ENCODE measurements at places on chromosomes 1 and 21.

DNA sequence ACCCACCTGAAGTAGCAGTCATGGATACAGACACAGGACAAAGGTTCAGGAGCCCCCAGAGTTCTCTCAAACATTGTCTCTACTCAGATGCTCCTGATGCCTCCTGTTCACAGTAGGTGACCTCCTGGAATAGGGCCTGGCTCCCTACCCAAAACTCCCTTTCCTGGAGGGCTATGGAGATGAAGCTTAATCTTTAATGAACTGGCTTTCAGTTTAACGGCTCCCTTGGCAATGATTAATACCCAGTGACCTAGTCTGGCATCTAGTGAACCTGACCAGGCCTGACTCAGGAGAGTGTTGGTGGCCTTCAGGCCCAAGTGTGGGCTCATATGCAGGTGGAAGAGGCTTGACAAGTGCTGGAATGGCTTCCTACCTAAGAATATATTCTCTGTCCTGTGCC is 65.2 kb upstream of the TRABD2B start:
- DNase-seq = no peak

DNA sequence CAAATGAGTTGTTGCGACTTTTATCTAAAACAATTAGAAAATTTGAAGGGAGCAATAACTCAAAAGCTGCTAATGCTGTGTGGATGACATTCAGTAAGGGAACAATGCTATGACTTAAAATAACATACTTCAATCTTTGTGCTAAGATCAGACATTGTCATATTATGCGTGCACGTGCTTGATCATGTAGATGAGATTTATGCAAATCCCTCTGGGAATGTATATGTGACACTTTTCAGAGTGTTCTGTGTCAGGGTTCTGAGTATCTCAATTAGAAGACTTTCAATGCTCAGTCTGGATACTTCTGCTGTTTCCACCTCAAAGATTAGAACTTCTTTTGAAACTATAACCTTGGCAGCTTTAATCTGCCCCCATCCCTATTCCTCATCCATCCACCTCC is 18.6 kb upstream of the POU2F1 start:
- DNase-seq = no peak

GRCh38 chr1:12447849-12448312 is 170.1 kb downstream of the DHRS3 start:
- DNase-seq = no peak

- DNase-seq = no peak
Measured at GRCh38 chr1:158185770-158186169, 5.1 kb downstream of the CD1D start.

DNA sequence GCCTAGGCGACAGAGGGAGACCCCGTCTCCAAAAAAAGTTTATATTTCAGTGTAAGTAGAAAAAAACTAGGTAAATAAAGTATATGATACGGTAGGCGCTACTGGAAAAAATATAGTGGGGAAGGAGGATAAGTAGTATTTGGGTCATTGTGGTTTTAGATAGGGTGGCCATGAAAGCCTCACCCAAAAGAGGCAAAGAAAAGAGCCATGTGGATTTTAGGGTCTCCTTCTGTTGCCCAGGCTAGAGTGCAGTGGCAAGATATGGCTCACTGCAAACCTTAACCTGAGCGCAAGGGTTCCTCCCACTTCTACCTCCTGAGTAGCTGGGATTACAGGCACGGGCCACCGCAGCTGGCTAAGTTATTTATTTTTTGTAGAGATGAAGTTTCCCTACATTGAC is 17.1 kb downstream of the LEPR start:
- DNase-seq = no peak

- no peak for DNase-seq
Measured at GRCh38 chr1:221397606-221398005, 344.3 kb downstream of the DUSP10 start.

DNA sequence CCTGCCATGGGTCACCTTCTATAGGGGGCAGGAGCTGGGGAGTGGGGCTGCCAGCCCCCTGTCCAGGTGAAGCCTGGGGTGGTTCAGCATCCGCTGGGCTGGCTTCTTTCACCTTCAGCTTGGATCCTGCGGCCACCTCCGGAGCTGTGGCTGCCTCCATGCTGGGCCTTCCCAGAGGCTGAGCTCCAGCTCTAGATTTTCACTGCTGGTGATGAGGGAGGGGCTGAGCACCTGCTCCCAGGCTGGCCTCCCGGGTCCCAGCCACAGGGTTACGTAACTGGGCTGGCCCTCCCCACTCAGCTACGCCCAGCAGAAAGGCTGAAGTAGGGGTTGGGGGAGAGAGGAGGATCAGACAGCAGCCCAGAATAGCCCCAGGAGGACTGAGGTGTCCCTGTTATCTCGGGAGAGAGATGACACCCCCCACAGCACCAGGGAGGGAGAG is at the start of gene MYBPHL:
Gene MYBPHL, minus strand, starts transcription at position 180 of the 442 bp plus-strand sequence. Its CDS starts 20 bp downstream, at position 160.
- DNase-seq = no peak

DNA sequence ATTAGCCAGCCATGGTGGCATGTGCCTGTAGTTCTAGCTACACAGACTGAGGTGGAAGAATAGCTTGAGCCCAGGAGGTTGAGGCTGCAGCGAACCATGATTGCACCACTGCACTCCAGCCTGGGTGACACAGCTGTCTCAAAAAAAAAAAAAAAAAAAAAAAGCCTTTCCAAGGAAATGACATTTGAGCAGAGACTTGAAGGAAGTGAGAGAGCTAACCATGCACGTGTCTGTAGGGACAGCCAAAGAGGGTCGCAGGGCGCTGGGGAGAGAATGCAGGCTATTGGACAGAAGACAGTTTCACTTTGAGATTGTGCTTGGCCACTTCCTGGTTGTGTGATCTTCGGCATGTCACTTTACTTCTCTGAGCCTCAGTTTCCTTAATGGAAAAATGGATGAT is 6.8 kb downstream of the HCRTR1 start:
- DNase-seq = no peak

DNA sequence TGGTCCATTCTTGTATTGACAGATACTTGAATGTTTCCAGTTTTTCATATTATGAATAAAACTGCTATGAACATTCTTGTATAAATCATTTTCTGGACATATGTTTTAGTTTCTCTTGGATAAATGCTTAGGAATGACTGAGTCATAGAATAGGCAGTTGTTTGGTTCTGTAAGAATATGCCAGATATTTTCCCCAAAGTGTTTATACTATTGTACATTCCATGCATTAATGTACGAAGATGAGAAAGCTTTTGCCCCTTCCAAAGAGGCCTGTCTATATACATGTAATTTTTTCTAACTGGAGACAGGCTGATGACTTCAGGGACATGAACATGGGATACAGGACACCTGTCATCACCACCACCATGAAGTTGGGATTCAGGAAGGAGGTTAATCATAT is 11.3 kb downstream of the NBPF3 start:
- no peak for DNase-seq

GRCh38 chr21:36613059-36613458 is 85.9 kb upstream of the SIM2 start:
- no peak for DNase-seq

DNA sequence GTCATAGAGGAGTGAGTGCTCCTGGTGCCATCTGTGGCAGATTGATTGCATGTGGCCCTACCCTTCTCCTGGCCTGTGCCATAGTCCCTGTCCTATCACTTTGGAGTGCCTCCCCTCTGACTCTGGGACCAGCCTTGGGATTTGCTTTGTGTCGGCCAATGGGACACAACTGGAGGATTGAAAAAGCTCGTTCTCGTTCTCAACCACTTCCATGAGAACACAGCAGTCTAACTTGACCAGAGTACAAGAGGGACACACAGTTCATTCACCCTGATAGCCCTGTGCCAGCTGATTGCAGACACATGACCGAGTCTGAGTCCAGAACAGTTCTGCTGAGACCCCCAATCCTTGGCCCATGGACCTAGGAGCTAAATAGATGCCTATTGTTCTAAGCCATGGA is 47.8 kb downstream of the C1orf198 start:
- DNase-seq = no peak

DNA sequence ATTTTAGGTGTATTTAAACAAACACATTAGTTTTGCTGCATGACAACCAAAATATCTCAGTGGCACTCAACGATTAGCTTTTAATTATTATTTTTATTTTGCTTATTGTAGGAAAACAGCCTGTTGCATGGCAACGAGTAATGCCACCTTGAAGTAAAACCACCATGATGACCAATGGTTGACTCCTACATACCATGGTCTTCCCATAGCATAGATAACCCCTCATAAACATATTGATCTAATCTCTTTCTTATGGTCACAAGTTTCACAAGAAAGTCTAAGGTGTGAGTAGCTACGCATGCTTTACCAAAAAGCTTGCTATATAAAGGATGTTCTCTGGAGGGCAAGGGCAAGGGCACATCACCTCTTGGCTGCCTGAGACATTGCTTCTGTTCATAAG is 61.5 kb upstream of the PTBP2 start:
- no peak for DNase-seq

- no peak for DNase-seq
Measured at GRCh38 chr1:223031733-223032601, 111.1 kb downstream of the TLR5 start.
